NCI-H1105 (cell line): ENCODE measurements at places on chromosomes 7 and 10.

- DNase-seq, result no peak
Observed at GRCh38 chr7:42770114-42770513, 141.8 kb downstream of the C7orf25 start.

GRCh38 chr10:71989661-71990454, 25.7 kb downstream of the CHST3 start:
- no peak for DNase-seq

- DNase-seq, result no peak
Observed at GRCh38 chr10:48480397-48481374, 124.2 kb downstream of the ARHGAP22 start.

DNA sequence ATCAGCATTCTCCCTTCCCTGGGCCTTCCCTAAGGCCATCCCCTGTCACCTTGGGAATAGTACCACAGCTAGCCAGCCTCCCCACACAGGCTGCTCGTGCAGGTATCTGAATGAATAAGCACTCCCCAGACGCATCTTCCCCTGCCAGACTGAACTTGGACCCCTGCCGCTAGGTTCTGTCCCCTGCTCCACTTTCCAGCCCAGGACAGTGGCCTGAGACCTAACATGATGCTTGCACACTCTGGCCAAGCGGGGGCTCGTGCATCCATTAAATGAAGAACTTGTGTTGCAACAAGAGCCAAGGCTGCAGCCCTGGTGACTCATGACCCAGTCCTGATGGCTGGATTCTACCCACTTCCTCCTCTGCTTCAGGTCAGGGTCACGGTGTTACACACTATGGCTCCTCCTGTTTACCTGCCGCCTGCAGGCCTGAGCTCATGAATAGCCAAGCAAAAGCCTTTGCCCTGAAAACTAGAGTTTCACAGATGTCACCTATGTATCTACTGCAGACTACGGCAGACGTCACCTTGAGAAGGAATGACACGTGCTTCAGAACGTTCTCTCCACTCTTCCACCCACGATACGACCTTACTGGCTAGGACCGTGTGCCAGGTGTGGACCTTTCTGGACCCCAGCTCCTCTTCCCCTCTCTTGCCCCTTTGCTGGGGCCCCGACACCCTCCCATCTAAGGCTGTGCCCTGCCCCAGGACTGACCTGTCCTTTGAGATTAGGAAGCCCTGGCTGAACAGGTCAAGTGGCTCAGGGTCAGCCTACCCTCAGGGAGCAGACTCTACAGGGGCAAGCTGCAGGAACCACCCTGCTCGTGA, 6.5 kb downstream of the ASB13 start:
- no peak for DNase-seq

DNA sequence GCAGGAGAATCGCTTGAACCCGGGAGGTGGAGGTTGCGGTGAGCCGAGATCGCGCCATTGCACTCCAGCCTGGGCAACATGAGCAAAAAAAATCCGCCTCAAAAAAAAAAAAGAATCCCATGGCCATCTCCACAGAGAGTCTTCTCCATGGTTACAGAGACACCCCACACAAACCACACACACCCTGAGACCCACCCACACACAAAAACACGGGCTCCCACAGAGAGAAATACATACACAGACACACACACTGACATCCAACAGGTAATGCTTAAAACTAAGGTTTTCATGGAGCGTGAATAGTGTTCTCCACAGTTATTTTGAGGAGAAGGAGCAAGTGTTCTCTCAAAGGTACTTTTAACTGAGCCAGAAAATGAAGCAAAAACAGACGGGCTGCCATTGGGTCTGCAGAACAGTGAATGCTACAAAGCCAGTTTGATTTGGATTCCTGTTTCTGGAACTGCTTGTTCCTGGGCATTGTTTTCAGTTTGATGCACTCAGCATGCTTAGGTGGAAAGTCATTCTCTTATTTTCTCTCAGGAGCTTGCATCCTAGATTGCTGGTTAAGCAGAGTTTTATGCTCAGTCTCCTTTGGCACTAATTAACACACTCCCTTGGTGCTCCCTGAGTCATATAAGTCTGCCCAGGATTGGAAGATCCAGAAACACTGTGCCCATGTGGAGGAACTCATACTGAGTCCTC, 15.4 kb downstream of the AHCYL2 start:
- DNase-seq, result no peak

DNA sequence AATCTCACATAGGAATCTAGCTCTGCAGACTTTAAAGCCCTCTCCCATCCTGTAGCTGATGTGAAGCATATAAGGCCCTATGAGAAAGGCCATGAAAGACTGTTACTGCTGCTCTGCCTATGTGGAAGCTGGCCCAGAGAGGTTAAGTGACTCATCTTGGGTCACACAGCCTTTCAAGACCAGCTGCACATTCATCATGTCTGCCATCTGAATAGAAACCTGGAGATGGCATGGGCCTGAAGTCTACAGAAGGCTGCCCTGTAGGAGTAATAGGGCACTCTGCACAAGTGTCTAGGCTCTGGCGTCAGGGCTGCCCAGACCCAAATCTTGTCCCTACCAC, 59.4 kb upstream of the COL13A1 start:
- DNase-seq, result no peak

DNA sequence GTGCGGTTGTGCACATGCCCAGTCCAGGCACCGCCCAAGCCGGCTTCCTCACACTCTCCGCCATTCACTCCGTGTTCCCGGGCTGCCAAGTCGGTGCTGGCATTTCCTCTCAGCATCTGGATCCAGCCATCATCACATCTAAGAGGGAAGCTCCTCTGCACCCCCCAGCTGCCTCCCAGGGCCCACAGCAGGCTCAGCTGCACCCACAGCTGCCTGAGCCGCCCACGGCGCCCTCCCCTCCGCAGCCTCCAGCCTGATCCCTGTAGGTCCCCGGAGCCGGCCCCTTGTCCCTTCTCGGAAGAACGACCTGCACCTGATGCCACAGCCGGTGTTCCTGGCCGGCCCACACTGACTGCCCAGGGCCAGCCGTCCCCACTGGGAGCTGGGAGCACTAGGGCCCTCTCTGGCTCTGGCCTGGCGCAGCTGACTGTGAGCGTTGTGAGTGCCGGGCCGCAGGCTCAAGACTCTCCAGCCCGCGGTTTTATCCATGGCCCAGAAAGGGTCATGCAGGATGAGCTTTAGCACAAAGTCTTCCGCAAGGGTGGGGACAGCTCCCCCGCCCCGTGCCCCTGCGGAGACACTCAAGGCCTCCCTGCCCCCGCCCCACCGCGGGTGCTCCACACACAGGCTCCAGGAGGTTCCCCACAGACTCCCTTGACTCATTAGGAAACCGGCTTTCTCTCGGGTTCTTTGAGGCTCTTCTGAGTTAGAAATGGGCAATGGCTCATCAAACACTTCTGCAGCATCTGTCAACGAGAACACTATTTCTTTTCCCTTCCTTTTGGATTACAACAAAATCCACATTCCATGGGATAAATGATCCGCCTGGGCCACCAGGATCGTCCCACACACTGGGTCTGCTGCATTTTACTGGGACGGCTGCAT, 31.2 kb downstream of the CFAP46 start:
- DNase-seq, result no peak

DNA sequence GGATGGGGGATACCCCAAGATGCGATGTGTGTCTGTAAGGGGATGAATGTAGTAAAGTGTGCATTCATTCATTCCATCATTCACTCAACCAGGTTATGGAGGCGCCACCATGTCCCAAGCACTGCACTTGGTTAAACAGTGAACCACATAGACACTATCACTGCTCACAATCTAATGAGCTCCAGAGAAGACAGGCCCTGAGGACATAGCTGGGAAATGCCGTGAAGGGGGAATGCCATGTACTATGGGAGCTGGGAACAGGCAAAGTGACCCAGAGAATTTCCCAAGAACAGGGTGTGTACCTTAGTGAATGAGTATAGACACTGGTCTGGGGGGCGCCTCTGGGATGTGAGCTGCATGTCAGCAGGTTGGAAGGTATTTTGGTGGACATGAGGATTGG, 44.5 kb upstream of the LBX1 start:
- no peak for DNase-seq

DNA sequence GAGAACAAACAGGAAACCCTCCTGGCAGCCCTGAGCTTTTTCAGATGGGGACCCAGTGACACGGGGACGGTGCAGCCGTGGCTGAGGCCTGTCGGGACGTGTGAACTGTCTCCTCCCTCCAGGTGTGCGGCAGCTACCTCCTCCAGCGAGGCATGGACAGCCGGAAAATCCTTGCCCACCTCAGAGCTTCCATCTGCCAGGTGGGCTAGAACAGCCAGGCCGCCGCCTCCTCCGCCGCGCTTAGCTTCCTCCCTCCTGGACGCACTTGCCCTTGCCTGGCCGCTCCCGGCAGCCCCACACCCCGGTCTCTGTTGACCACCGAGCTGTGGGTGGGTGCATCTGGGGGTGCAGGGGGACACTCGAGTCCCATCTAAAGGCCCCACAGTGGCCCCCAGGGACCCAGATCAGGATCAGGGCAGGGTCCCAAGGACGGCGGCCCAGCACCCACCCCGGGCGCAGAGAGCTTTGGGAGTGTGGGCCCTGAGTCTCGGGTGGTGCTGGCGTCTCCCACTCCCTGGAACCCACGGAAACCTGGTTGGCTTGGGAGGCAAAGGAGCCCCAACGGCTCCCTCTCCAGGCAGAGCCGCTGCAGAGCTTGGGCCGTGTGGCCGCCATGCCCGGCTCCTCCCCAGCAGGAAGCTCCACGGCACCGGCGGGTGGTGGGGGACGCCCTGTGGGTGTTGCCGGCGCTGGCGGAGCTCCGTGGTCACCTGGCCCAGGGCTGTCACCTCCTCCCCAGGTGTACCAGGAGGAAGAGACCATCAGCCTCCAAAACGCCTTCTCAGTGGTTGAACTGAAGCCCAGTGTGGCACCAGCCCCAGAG, 32.9 kb upstream of the UTF1 start:
- no peak for DNase-seq

- no peak for DNase-seq
Observed at GRCh38 chr7:117193564-117193963, 129.3 kb downstream of the WNT2 start.

- no peak for DNase-seq
Observed at GRCh38 chr7:158044482-158044823, 543.2 kb downstream of the PTPRN2 start.

- DNase-seq, result no peak
Observed at GRCh38 chr7:36916116-36916515, 191.8 kb upstream of the AOAH start.

DNA sequence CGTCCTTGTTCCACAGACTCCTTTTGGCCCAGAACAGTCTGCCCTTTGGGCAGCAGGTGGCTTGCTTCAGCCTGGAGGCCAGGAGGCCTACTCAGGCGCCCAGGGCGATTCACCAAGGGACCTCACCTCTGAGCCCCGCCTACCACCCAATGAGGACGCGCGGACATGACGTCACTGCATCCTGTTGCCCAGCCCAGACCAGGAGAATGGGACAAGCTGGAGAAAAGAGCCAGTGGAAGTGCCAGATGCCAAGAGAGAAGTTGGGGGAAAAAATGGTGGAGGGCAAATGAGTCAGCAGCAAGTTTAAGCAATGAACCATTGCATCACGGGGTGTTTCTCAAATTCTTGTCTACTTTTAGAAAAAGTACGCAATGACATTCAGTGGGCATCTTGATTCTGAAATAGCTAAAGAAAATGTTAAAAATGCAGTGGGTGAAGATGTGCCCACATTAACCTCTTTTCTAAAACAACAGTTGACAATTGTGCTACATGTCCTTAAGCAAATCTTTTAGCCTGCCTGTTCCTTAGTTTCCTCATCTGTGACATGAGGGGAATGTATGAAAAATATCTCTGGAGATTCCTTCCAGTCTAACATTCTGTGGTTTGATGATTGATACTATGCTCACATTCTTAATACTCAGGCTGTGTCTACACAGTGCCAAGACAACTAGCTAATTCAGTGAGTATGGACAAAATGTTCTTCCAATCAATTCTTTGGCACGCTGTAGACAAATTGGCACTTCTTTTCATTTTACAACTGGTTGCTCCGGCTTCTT, 23.9 kb upstream of the LEP start:
- no peak for DNase-seq

DNA sequence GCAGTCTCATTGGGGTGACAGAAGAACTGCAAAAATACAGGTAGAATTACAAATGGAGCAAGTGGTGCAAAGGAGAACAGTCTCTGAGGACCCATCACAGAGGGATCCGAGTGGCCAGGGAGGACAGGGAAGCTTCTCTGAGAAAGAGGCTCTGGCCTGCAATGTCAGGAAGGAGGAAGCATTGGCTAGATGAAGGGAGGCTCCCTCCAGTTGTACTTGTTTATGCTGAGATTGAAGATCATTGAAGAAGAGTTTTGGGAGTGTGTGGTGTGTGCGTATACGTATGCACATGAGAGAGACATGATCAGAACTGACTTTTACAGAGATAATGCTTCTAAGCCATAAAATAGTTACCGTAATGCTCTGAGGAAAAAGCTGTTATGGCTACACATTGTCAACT, 274.7 kb upstream of the FZD8 start:
- no peak for DNase-seq

GRCh38 chr7:28418966-28419365, 6.6 kb downstream of the CREB5 start:
- DNase-seq, result no peak

DNA sequence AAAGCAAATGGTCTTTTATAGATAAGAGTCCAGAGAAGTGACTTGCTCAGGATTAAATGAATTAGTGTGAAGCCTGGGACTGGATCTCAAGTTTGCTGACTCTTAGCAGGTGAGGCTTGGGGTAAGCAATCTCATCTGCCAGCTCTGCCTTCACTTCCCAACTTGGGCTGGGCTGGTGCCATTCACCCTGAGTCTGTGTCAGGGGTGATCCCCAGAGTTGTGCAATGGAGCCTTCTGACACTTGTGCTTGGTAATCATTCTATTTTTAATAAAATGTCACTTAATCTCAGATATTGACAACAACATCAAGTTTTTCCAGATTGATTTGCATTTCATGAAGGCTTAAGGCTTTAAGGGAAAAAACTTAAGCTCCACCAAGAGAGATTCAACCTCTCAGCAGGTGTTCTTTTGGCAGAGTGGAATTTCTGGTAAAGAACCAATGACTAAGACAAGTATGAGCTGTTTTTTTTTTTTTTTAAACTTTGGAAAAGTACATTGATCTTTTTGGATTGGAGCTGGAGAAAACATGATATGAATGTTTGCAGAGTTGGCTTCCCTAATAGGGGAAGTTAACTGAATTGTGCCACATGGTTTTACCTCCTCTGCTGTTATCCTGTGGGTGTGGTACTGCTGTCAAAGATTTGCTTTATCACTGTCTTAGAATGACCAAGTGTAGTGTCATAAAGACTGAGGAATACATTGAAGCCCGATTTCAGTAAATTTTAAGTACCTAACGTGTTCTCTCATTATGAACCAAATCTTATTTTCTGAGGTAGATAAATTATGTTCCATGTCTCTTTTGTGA, 48.6 kb upstream of the GPR37 start:
- DNase-seq, result no peak

GRCh38 chr7:5543361-5543760, 119.7 kb upstream of the TNRC18 start:
- DNase-seq, result no peak
